Occipital lobe (tissue), 3 donors: ENCODE measurements at places on chromosomes 3 and 15. TPM values are rescaled to one million over a fixed set of nuclear protein-coding genes. Genes with fewer than 3 reads are reported as not detected.

DNA sequence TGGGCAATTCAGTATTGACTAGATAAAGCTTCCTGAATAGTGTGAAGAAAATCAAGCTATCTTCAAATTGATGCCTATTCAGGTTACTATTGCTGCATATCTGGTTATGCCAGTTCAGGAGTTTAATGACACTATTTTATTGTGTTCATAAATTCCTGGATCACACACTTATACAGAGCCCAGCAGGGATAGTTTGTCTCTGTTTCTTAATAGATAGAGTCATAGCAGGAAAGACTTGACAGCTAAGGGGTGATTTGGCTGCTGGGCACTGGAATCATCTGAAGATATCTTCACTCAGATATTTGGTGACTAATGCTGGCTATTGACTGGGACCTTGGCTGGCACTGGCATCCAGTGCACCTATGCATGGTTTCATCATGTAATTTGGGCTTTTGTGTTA, 187.8 kb downstream of the PYDC2 start:
- DNase-seq, result no peak

FRMD4B gene
- 54.6 TPM for total RNA-seq

GRCh38 chr3:165451371-165452070, 255.3 kb upstream of the SLITRK3 start:
- no peak for DNase-seq

DNA sequence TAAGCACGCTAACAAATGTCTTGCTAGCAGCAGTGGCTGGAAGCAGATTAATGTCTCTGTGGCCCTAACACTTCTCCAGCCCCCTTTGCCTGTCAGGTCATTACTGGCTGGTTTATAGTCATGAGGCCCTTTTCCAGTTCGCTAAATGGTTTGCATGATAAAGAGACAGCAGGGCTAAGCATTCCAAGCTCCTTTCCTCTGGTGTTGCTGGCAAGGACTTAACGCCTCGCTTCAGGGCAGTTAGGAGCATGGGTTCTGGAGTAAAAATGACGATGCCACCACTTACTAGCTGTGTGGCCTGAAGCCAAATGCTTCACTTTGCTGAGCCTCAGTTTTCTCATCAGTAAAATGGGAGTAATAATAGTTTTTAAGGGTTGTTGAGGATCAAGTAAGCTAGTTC, 185.9 kb downstream of the MEGF11 start:
- no peak for DNase-seq

- DNase-seq, result no peak
Observed at GRCh38 chr15:99477791-99478471, 87.9 kb upstream of the MEF2A start.

DNA sequence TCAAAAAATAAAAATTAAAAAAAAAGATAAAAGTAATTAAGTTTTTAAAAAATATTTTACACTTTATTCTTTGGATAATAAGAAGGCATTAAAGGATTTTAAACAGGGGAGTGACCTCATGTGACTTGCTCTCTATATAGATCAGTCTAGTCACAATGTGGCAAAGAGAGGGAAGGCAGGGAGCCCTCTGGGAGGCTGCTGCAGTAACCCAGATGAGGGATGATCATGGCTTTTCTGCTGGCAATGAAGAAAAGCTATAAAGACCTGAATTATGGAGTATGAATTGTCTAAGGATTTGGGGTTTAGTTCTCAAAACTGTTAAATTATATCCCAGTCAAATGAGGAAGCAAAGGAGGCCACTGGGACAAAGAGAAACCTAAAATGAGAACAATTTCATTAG, 58.1 kb downstream of the SUMF1 start:
- no peak for DNase-seq

DNA sequence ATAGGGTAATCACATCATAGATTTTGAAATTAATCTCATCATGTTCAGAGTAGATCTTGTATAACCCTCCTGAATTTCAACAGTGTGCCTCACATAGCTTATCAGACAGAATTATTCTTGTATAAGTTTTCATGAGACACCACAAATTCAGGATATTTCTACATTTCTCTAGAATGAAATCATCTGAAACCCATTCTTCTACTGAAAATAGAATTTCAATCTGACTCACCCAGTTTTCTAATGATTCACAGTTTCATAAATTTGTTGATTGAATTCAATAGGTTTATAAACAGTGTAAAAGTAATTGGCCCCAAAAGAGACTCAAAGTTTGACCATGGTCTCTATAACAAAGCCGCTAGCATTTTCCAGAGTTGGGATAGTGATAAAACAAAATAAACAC, 1082.6 kb upstream of the EPHA6 start:
- DNase-seq, result no peak

MITF gene
- 2.7 TPM for total RNA-seq

DNA sequence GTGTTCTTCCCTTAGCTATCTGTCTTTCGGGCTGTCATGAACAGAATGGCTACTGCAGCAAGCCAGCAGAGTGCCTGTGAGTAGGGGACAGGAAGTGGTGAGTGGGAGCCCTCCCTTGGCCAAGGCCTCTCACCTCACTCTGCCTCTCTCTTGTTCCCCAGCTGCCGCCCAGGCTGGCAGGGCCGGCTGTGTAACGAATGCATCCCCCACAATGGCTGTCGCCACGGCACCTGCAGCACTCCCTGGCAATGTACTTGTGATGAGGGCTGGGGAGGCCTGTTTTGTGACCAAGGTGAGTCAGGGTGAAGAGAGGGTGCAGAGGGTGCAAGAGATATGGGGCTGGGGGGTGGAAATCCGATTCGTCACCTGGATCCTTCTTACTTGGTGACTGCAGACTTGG, 3.0 kb downstream of the DLL4 start:
- DNase-seq, result no peak

GRCh38 chr3:29644261-29644660, 363.4 kb downstream of the RBMS3 start:
- no peak for DNase-seq

DNA sequence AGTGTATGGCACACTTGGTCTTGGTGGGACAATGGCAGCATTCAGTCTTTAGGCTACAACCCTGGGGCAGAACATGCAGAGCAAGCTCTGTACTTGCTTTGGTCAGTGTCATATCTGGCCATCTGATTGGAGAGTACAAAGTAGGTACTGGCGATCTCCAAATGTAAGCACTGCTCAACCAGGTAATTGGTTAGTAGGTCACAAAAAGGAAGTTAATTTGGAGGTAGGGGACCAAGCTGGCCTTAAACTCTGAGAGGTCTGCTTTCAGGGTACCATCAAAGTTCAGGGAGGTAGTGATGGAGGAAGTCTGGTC, 3.3 kb upstream of the ABHD5 start:
- DNase-seq, result no peak

GMNC gene
- total RNA-seq, result 0.62 TPM

CPLX3 gene
- 1.6 TPM for total RNA-seq

DNA sequence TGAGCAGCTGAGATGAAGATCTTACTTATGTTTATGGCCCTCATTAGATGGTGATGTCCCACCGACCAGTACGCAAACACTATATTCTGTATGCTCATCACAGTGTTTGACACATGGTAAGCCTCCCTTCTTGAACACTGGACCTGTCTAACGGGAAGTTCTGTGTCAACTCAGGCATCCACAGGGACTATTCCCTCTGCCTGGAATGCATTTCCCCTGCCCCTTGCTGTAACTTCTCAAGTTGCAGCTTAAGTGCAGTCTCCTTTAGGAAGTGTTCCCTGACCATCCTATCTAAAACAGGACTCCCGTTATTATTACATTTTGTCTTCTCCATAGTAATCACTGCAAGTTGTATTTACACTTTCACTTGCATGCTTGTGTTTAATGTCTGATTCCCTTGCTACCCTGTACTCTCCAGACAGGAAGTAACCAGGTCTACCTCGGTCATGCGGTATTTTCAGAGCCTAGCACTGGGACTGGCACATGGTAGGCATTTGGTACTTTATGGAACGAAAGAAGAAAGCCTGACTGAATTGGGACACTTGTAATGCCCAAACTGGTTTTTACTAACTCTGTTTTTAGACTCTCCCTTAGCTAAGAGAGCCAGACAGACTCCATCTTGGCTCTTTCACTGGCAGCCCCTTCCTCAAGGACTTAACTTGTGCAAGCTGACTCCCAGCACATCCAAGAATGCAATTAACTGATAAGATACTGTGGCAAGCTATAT, 8.7 kb downstream of the DET1 start:
- DNase-seq, result no peak

DNA sequence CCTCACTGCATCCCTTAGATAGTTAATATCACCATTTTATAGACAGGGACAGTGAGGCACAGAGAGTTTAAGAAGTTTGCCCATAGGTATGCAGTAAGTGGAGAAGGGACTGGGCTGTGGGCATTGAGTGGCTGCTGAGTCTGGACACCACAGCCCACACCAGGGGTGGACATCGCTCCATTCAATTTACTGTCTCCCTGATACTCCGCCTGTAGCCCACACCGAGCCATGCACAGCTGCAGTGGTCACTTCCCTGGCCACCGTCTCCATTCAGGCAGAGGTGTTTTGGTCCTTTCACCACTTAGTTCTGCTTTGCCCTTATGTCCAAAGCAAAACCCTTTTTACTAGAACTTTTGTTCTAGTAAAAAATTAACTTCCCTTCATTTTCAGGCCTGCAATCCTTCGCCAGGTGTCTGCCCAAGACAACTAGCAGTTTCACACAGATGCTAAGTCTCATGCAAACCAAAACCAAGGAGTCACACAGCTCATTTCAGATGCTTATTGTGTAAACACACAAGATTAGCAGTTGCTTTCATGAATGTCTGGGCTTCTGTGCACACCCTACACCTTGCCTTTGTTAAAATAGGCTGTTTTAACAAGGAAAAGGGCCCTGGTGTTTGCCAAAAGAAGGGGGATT, 30.1 kb downstream of the ZNF35 start:
- DNase-seq, result no peak

RBSN gene
- 70.8 TPM for total RNA-seq

GRCh38 chr15:31489281-31489680, 162.6 kb downstream of the KLF13 start:
- no peak for DNase-seq

LAMB2 gene
- total RNA-seq, result 47.6 TPM

CDHR4 gene
- not detected for total RNA-seq

DNA sequence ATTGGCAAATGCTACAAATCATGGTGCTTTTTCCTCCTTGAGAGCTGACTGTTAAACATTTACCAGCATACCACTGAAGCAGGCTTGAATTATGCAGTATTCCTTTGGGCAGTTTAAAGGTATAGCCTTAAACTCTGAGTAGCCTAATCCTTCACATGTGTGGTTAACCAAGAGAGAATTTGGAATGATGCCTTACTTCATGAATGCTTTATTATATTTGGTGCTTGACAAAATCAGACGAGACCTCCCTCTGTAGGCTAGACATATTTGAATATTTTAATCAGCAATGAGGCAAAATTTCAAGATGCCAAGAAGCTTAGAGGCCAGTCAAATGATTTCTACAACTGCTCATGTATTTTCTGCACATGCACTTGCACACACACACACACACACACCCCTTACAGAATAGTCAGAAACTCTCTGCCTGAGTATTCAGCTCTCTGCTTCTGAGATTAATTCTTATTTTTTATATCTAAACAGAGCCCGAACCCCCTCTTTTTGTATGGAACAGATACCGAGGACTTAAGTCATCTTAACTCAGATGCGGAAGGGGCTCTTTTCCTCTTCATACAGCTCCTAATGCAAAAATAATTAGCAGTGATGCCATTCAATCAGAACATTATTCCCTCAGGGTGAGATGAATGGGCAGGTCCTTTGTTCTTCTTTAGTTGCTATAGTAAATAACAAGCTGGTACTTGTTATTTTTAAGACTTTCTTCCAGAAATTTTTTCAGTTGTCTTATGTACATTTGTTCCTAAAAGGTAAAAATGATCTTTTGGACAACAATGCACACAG, 195.5 kb upstream of the TMC3 start:
- no peak for DNase-seq

GRCh38 chr3:60669636-60670035, 581.6 kb downstream of the FHIT start:
- no peak for DNase-seq

- DNase-seq, result no peak
Observed at GRCh38 chr15:22253676-22254408, 173.5 kb downstream of the OR4M2 start.

POPDC2 gene
- 0.94 TPM for total RNA-seq
